ENCODE measurements at places on chromosomes 4 and X.
A peak's percentile ranks its signal among the peaks of the same experiment; 100 is the strongest.

DNA sequence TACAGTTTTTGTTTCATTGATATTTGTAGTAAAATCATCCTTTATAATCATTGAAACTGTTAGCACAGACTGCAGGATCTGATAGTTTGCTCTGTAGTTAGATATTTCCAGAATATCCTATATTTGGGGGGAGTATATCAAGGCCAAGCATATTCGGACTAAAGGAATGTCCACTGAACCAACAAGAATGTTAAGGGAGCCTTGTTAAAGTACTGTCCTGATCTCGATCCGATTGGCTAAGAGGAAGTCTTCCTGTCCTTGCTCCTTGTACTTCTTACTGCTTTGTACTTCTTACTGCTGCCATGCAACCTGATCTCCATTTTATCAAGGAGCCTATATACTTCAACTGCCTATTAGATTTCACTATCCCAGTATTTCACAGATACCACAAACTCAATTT lies 449.3 kb downstream of the RPA4 start:
- DNase-seq, result no peak

GRCh38 chr4:156609421-156609820 lies 362.2 kb downstream of the PDGFC start:
- DNase-seq, result no peak

- DNase-seq, result no peak
Observed at GRCh38 chrX:92270936-92271855, 492.0 kb downstream of the PCDH11X start.

DNA sequence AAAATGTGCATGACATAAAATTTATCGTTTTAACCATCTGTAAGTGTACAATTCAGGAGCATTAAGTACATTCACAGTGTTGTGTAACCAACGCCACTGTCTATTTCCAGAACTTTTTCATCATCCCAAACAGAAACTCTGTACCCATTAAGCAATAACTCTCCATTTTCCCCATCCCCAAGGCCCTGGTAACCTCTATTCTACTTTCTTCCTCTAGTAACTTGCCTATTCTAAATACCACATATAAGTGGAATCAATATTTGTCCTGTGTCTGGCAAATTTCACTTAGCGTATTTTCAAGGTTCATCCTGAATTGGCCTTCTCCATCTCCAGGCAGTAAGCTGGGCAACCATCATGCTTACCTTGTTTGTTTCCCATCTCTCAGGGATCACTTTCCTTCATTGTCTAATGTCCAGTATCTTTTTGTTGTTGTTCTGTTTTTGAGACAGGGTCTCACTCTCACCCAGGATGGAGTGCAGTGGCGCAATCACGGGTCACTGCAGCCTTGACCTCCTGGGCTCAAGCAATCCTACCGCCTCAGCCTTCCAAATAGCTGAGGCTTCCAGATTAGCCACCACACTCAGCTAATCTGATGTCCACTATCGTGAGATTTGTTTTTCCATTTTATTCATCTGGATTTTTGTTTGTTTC lies 17.7 kb upstream of the GRIPAP1 start:
- DNase-seq, result no peak

DNA sequence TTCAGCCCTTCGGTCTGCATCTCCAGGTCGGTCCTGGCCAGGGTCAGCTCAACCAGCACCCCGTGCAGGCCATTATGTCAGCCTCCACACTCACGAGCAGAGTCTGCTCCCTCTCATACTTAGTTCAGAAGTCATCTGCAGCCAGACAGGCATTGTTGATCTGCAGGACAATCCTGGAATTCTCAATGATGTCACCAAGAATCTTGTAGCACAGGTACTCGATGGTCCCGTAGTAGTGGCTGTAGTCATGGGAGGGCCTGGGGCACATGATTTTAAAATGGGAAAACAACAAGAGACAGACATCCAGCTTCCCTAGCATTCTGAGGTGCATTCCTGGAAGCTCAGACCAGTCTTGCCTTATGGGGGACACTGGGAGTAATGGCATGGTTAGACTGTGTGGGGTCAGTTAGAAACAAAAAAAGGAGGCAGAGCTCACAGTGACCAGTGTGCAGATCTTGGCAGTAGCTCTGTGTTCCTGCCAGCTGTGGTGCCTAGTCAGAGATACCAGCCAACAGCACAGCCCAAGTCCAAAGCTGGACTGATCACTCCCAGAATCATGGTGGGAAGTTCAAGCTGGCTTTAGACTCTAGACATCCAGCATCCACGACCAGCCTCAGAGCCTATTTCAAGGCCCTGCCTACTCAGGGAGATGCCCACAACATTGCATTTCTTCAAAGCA lies 31.9 kb downstream of the LRIT3 start:
- DNase-seq, result no peak

GRCh38 chr4:13432453-13432852 lies 51.7 kb downstream of the RAB28 start:
- no peak for DNase-seq

DNA sequence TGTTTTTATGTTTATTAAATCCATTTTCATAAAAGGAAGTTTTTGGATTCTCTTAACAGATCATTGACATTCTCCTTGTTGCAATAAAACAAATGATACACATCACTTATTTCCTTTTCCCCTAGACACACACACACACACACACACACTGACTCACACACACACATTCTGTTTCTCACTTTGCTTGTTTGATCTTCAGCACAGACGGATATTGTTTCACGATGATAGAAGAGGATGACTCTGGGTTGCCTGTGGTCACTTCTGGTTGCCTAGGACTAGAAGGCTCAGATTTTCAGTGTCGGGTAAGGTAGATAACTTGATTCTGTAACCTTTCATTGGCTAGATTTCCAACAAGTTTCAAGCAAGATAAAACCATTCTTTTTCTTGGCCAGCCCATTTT lies 356.8 kb downstream of the BMPR1B start:
- no peak for DNase-seq

GRCh38 chr4:152535360-152535902 lies 461 bp downstream of the FBXW7 start:
- DNase-seq, result no peak

DNA sequence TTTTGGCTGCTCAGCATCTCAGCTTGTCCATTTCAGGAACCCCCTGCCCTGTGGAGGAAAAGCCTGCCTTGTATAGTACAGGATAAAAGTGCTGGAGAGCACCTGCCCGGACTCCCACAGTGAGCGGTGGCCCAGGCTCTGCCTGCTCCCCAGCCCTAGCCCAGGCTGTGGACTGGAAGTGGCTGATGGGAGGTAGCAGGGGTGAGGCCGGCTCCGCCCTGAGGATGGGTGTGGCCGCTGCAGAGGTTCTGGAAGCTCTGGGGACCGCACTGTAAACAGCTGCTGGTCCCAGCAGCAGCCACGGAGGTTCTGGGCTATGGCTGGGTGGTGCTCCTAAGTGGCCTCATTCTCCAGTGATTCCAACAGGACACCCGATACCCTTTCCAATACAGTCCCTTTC lies 56.6 kb upstream of the HELT start:
- DNase-seq, result no peak

DNA sequence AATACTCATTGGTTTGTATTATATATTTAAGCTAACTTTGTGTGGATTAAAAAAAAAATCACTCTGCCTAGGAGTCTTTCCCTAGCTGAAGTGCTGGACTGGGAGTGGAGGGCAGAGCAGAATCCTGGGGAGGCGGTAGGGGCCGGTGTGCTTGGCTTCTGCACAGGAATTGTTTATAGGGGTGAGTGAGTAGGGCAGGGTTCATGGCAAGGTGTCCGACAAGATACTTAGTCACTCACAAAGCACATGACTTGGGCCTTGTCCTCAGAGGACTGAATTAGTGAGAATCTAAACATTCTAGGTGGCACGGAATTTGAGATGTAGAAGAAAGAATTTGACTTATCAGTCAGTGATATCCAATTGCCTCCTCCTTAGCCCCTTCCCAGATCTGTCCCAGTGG lies 32.2 kb downstream of the FNIP2 start:
- no peak for DNase-seq

DNA sequence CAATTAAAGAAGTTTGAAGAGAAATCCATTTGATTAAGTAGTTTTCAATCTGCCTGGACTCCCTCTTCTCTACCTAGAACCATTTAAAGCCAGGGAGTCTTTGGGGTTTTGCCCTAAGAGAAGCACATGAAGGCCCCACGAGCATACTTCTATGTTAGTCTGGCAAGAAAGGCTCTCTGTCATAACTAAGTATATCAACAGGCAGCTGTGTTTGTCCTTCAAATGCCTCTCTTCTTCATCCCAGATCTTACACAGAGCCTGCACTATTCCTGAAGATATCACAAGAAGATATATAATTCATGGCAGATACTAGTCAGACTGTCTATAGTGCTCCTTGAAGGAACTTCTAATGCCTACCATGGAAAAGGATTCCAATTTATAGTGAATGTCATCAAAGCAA lies 206.2 kb downstream of the PRDM5 start:
- DNase-seq, result no peak

- peak; percentile 48 for DNase-seq
Observed at GRCh38 chr4:4430492-4431195, 43.7 kb downstream of the NSG1 start.

GRCh38 chrX:22032084-22032483 lies at the start of gene PHEX:
PHEX (plus strand) TSS chrX:22032325; CDS start chrX:22033006, 681 bp downstream.
- DNase-seq, result no peak

GRCh38 chr4:159506801-159507517 lies 404.1 kb downstream of the RAPGEF2 start:
- no peak for DNase-seq

- no peak for DNase-seq
Observed at GRCh38 chr4:118772081-118772766, 63.7 kb downstream of the SEC24D start.

DNA sequence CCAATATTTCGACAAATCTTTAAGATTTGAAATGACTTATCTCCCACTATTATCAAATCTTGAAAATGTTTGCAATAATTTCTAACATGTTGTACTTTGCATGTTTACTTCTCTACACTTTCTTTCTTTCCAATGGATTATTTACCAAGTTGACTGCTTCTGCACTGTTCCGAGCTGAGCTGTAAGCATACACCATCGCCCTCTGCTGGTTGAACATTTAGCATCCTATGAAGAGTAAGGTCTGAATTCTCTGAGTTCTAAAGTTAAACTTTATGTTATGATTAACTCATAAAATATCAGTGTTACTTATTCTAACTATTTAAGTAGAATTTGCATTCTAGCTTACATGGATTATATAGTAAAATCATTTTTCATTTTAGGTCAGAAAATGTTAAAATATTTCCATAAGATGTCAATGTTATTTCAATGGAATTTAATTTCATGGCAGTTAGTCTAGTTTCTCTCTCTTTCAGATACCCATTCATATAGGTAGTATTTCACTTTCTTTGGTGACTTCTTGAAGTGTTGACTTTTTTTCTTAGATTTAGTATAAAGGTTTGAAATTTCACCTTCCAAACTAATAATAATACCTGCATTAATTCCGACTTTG lies 137.4 kb downstream of the DKK2 start:
- peak; percentile 1 for DNase-seq

- DNase-seq, result no peak
Observed at GRCh38 chr4:71709961-71710360, 73.9 kb downstream of the GC start.

- DNase-seq, result no peak
Observed at GRCh38 chrX:104342065-104342464, 87.3 kb upstream of the ESX1 start.

DNA sequence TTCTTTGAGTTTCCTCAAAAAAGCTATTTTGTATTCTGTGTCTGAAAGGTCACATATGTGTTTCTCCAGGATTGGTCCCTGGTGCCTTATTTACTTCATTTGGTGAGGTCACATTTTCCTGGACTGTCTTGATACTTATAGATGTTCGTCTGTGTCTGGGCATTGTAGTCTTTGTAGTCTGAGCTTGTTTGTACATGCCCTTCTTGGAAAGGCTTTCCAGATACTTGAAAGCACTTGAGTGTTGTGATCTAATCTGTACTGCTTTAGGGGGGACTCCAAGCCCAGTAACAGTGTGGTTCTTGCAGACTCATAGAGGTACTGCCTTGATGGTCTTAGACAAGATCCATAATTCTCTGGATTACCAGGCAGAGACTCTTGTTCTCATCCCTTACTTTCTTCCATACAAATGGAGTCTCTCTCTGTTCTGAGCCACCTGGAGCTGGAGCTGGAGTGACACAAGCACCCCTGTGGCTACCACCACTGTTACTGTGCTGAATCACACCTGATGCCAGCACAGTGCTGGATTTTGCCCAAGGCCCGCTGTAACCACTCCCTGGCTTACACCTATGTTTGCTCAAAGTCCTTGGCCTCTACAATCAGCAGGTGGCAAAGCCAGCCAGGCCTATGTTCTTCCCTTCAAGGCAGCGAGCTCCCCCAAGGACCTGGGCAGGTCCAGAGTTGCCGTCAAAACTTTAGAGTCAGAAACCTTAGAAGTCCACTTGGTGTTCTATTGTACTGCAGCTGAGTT lies 72.3 kb upstream of the EFHC2 start:
- DNase-seq, result peak; percentile 40

- DNase-seq, result no peak
Observed at GRCh38 chr4:157992038-157992705, 180.7 kb downstream of the GASK1B start.

- DNase-seq, result no peak
Observed at GRCh38 chr4:118099106-118099505, 64.8 kb downstream of the NDST3 start.

- DNase-seq, result no peak
Observed at GRCh38 chr4:88014386-88014905, 7.0 kb downstream of the PKD2 start.

DNA sequence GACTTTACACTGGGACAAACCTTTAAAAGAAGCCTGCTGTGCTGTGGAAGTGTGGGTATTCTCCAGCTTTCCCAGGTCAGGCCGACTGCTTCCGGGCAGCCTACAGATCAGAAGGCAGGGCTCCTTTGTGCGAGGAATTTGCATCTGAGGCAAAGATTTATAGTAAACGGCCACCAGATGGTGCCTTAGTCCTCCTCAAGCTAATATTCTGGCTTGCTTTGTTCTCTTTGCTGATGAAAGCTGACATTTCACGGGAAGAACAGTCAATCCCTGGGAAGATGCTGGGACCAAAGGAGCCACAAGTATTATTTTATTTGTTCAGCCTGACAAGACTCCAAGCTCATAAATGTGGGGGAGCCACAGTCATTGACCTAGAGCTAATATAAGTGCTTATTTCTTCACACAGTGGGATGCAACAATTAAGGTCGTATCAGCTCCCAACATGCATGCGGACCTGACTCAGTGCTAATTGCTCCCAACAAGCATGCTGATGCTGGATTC lies 120.7 kb upstream of the TRIM2 start:
- DNase-seq, result no peak

DNA sequence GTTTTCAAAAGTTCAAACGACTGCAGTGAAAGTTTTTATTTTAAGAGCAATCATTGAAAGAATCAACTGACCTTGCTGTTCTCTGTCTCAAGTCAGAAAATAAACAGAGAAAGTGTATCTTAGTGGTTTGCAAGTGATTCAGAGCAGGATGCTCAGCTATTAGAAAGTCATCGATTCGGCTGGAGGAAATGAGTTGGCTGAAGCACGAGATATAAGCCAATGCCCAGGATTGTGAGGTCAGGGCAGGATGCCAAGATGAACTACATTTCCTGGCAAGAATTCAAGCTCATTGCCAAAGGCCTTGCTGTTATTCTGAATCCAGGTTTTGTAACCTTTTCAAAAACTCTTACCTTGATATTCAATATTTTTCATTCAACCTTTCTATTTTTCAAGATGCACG lies 541.4 kb upstream of the BOD1L1 start:
- DNase-seq, result peak; percentile 83

GRCh38 chr4:89305028-89305427 lies 2.6 kb downstream of the GPRIN3 start:
- no peak for DNase-seq
